A549 treated with Mapracorat at 1 μM for 4 hours (cell line): ENCODE measurements at places on chromosomes 1 and 21. TPM values are rescaled to one million over a fixed set of nuclear protein-coding genes. Genes with fewer than 3 reads are reported as not detected.

The SLC5A3 gene
- 2.3 to 3.0 TPM (median 2.6 TPM) in 5 replicates for total RNA-seq

The OR10J4 gene
- total RNA-seq: not detected in 5 replicates

The UBL4B gene
- total RNA-seq: not detected in 5 replicates

The FCRL4 gene
- total RNA-seq: not detected in 5 replicates

The LCE1A gene
- total RNA-seq: not detected in 5 replicates

The CYP4Z1 gene
- not detected in 5 replicates for total RNA-seq

The S100A5 gene
- total RNA-seq: 0.44 to 1.5 TPM (median 1.0 TPM) in 5 replicates

The RAB3B gene
- 5.3 to 9.0 TPM (median 6.0 TPM) in 5 replicates for total RNA-seq
